Stimulated activated naive CD4-positive, alpha-beta T cell (primary cell): ENCODE measurements at places on chromosomes 1 and 21.

GRCh38 chr21:15390049-15390448 is 325.2 kb upstream of the NRIP1 start:
- DNase-seq: no peak

DNA sequence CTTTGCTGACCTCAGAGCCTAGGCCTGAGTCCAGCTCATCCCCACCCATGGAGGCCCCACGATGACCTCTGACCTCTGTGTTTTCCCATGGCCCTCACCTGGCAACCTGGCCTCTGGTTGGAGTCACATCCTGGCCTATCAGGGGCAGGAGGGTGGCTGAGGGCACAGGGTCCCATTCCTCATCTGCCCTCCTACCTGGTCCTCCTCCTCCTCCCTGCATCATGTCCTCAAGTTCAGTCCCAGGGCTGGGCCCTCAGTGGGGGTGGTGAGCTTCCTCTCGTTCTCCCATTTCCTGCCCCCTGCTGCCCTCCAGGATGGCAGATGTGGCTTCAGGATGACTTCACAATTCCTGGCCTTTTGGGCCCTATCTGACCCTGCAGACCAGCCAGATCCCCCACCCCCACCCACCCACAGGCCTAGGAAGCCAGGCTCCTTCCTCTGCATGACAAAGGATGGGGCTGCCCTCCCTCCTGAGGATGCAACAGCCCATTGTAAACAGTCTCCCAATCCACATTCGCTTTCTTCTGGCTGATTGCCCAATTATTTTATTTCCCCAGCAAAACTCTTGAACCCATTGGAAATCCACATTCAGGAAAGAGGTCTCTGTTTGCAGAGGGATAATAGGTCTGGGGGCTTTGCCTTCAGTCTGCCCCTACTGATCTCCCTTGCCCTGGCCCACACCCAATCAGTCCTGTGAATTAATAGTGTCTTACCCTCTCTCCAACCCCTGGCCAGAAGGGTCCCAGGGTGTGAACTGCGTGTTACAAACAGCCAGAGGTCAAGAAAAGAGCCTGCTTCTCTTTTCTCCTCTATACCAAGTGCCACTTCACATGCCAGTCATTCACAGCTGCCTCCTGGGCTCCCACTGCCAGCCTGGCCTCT is 10.3 kb upstream of the LEFTY1 start:
- DNase-seq: no peak

- no peak for DNase-seq
Observed at GRCh38 chr1:6414881-6415626, 4.7 kb downstream of the HES2 start.

GRCh38 chr1:38534473-38534823 is 325.1 kb downstream of the RRAGC start:
- no peak for DNase-seq

DNA sequence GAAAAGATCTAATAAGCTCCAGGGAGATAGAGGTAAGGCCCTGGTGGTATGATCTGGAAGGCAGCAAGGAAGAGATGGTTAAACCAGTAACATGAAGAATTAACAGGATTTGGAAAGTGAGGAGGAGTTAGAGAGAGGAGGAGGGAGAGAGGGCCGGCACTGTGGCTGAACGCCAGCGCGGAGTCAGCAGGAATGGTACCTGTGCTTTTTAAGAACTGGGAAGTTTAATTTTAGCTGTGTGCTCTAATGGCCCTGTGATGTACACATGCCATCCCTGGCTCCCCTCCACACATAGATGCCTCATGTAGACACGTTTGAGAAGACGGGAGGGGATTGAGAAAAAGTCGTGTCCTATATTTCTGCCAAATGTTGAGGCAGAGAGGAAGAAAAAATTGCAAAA is 13.8 kb upstream of the AVPR1B start:
- no peak for DNase-seq

DNA sequence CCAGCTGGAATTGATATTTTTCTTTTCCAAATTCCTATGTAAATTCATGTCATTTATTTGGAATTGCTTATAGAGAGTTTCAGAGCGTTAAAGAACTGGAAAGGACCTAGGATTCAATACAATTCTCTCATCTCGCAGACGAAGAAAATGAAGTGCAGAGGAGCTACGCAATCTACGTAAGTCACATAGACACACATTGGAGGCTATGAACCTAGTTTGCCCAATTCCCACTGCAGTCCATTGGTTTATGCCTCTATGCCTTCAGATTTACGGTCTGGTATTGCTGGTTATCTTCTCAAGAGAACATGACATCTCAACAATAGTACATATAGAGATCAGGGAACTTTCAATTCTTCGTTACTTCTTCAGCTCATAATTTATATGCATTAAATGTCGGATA is 971 bp upstream of the RNF2 start:
- no peak for DNase-seq

- DNase-seq: no peak
Observed at GRCh38 chr1:98327220-98327861, 334.2 kb upstream of the SNX7 start.

DNA sequence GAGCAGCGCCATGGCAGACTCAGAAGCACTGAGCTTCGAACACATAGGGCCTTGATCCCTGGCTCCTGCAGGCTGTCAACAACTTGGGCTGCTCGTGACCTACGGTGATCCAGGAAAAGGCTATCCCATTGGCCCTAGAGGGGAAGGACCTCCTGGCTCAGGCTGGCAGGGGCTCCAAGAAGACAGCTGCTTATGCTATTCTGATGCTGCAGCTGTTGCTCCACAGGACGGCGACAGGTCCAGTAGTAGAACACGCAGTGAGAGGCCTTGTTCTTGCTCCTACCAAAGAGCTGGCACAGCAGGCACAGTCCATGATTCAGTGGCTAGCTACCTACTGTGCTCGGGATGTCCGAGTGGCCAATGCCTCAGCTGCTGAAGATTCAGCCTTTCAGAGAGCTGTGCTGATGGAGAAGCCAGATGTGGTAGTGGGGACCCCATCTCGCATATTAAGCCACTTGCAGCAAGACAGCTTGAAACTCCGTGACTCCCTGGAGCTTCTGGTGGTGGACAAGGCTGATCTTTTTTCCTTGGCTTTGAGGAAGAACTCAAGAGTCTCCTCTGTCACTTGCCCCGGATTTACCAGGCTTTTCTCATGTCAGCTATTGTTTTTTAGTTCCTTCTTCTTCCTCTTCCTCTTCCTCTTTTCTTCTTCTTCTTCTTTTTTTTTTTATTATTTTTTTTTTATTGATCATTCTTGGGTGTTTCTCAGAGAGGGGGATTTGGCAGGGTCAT is 18.9 kb downstream of the ITLN2 start:
- no peak for DNase-seq

GRCh38 chr1:78474092-78474491 is 16.7 kb upstream of the PTGFR start:
- DNase-seq: no peak

DNA sequence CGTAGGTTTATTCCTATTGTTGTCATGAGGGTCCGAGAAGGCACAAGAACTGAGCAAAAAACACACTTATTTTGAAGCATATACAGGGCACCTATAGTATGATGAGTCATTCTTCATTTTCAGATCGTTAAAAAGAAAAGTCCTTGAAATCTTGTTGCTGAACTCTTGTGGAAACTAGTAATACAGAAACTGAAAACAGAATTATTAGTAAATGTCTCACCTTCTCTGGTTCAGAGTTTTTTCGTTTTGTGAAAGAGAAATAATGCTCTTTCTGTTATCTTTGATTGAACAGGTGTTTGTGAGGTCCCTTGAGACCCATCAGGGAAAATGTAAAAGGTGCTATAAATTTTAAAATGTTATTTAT is 102.0 kb upstream of the COA6 start:
- DNase-seq: no peak
